ENCODE measurements at places on chromosomes 3 and 15.

DNA sequence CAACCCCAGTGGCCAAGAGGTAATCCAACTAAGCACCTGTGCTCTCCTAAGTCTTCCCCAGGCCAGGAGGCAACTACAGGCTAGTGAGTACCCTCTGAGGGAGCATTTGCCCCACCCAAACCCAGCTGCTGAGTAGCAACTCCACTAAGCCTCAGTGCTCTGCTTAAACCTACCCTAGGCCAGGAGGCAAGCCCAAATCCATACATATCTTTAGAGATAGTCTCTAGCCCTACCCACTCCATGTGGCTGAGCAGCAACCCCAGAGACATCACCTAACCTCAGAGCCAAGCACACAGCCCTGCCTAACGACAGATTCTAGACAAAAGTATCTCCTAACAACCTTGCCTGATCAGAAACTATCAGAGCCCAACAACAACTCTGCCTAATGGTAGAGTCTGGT, 132.8 kb upstream of the TTC14 start:
- DNase-seq = no peak

DNA sequence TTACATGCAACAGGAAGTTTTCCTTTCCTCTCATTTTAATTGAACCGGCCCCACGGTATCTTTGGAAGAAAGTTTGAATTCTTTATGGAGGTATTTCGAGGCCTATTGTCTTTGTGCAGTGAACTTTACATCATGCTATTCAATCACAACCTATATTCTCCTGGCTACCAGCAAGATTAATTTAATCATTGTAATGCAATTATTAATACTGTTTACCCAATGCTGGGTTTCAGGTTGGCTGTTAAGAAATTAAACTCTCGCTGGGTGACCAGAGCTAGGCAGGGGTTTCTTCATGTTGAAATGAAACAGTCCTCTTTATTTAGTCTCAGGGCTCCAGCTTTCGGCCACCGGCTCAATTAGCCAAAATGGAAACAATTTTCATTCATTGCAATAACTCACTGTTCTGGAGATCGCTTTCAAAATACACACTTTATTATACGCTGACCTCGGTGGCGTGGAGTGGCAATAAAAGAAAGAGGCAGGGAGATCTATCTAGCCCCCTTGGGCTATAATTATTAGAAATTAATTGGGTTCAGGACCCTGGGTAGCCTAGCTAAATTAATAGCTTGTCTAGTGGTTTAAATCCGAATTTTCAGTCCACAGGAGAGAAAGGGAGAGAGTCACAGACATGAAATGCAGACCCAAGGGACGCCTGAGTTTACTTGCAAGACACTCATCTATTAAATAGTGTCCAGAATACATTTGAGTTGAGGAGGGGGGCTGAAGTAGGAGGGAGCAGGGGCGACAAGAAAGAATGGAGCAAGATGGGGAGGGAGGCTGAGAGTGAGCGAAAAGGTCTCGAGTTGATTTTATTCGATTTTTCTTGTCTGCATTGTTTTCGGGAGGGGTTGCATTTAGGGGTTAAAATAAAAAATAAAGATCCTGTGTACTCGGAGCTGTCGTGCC, 3.9 kb upstream of the MECOM start:
- no peak for DNase-seq

DNA sequence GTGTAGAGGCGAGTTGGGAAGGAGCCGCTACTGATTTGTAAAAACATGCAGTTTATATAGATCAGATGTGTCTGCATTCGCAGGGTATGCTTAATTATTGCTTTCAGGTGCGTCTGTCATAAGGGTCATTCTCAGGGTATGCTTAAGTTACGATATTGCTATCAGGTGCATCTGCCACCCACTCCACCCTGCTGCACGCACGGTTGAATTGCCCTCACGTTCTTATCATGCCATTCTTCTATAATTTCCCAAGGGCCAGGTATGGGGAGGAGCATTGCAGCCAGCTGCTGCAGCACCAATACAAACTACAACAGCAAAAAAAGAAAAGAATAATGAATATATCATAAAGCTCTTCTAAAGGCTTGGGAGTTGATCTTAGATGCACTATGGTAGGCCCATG, 230.0 kb downstream of the KBTBD8 start:
- no peak for DNase-seq

- no peak for DNase-seq
These were observed 19.8 kb downstream of the WDR72 start for GRCh38 chr15:53739651-53740050.

DNA sequence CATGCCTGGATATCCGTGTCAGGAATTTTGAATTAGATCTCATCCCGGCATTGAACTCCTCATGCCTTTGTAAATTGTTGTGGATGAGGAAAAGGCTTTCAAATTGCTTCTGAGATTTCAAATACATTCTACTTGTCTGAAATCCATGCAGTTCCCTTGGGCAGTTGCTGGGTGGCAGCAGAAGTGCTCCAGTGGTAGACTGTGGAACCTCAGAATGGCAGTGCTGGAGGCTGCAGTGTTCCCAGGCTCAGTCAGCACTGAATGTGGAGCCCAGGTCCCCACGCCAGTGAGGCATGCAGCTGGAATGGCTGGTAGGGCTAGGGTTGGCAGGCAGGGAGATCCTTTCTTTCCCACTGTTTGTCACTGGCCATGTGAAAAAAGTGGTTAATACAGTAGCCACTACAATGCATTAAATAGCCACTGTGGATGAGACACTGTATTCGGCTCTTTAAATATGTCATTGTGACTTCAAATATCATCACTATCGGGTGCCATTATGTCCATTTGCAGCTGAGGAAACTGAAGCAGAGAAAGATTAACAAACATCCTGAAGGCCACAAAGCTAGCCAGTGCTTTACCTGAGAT, 98.6 kb downstream of the TPRG1 start:
- DNase-seq = peak; percentile 94
